ENCODE measurements at places on chromosomes 2 and 18.

GRCh38 chr2:101976891-101977290, 14.9 kb upstream of the IL1R2 start:
- H3K36me3 ChIP-seq, result no peaks in the 10 kb centered on the region
- H3K4me1 ChIP-seq, result no peaks in the 10 kb centered on the region
- no peaks in the 10 kb centered on the region for H3K27me3 ChIP-seq
- H3K27ac ChIP-seq, result no peak overlapping the region
- DNase-seq, result no peak
- H3K4me3 ChIP-seq, result no peak overlapping the region

GRCh38 chr18:23825496-23825895, 136.2 kb downstream of the LAMA3 start:
- no peaks in the 10 kb centered on the region for H3K36me3 ChIP-seq
- H3K4me1 ChIP-seq, result peaks cover 11% of the 10 kb centered on the region
- no peak overlapping the region for H3K4me3 ChIP-seq

DNA sequence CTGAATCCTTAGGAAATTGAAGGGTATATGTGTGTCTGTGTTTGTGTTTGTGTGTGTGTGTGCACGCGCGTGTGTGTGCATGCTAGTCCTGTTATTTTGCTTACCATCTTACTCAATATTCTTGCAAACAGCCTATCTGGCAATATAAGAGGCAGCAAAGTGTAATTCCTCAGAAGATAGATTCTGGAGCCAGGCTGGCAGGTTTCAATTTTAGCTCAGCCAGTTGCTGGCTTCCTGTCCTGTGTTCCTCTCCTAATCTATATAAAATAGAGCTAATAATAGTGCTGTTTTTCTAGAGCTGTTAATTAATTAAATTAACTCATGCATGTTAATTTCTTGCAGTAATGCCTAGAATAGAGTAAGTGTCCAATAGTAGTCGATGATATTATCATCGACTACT, 256.2 kb downstream of the PIK3C3 start:
- no peak for DNase-seq
- H3K36me3 ChIP-seq, result no peaks in the 10 kb centered on the region
- no peaks in the 10 kb centered on the region for H3K4me1 ChIP-seq
- no peak overlapping the region for H3K4me3 ChIP-seq

- no peak for DNase-seq
- H3K4me1 ChIP-seq, result no peaks in the 10 kb centered on the region
- H3K27ac ChIP-seq, result no peak overlapping the region
- no peaks in the 10 kb centered on the region for H3K36me3 ChIP-seq
These were observed 8.5 kb upstream of the CAVIN2 start for GRCh38 chr2:191855382-191855781.

DNA sequence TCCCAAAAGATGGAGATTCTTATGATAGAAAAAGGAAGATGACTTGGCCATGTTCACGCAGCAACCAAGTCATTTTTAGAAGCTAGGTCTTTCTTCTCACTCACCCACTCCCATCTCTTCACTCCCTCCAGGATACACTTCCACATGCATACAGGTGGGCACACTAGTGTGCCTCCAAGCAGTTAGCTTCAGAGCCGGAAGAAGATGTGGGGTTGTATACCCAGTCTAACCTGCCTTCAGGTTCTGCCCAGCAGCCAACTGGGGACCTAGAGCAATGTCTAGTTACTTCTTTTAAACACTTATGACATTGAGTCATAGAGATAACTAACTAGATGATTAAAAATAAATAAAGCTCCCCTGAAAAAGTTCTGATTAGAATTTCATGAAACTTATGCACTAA, 21.8 kb upstream of the TANK start:
- no peak overlapping the region for H3K27ac ChIP-seq
- no peaks in the 10 kb centered on the region for H3K36me3 ChIP-seq
- H3K27me3 ChIP-seq, result no peaks in the 10 kb centered on the region
- peaks cover 21% of the 10 kb centered on the region for H3K4me1 ChIP-seq
- DNase-seq, result no peak

DNA sequence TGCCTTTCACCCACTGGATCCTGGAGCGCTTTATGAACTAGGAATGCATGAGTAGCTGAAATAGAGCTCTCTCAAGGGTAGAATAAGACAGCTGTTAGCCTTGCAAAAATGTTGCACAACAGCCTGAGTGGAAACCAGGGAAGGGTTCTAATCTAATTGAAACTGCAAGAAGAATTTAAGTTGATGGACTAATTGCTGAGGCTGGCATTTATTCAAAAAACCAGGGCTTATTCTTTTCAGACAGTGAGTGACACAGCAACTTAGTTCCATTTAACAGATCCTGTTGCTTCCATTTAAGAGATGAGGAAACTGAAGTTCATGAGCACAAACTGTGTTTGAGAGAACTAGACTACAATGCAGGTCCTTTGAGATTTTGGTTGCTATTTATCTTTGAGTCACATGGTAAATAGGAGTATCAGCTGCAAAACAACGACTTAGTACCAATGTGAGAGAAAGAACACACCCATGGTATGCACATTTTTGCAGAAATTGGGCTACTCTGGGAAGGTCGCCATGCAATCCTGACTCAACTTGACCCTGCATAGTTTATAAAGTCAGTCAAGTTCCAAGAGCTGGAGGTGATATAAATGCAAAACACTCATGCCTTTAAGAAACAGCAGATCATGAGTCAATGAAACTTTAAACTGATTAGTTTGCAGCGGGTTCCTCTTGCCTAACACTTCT, 76.4 kb upstream of the PARD3B start:
- no peak for DNase-seq
- H3K36me3 ChIP-seq, result no peaks in the 10 kb centered on the region
- H3K4me1 ChIP-seq, result peaks cover 9% of the 10 kb centered on the region
- no peak overlapping the region for H3K4me3 ChIP-seq
- no peaks in the 10 kb centered on the region for H3K27me3 ChIP-seq

DNA sequence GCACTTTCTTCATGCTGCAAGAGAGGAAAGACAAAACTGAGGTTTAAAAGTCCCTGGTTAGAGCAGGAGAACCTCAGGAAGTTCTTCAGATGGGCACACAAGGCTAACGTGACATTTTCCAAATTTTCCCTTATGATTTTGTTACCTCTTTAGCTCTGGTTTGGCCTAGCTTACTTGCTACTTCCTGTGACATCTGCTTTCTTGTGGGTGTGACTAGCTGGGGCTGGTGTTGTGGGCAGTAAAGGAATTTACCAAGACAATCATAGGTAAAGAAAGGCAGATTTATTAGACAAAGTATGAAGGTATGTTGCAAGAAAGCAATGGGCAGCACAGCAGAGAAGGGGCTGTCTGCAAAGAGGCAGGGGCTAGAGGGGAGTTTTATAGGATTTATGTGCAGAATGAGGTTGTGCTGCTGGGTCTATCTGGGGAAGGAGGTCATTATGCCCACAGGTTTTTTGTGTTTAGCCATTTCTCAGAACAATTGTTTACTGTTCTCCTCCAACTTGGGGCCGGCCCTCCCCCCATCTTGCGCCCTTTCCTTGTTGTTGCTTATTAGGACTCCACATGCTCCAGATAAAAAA, 6.7 kb upstream of the TNP1 start:
- no peak overlapping the region for H3K4me3 ChIP-seq
- no peak for DNase-seq
- H3K27ac ChIP-seq, result no peak overlapping the region
- no peaks in the 10 kb centered on the region for H3K27me3 ChIP-seq

GRCh38 chr2:216281876-216282275, 90.4 kb downstream of the MARCHF4 start:
- peaks cover 8% of the 10 kb centered on the region for H3K4me1 ChIP-seq
- H3K27me3 ChIP-seq, result no peaks in the 10 kb centered on the region
- DNase-seq, result no peak
- no peak overlapping the region for H3K27ac ChIP-seq
- H3K36me3 ChIP-seq, result no peaks in the 10 kb centered on the region
- H3K4me3 ChIP-seq, result no peak overlapping the region

- no peaks in the 10 kb centered on the region for H3K27me3 ChIP-seq
- no peak overlapping the region for H3K27ac ChIP-seq
- no peaks in the 10 kb centered on the region for H3K36me3 ChIP-seq
- DNase-seq, result no peak
- H3K4me1 ChIP-seq, result no peaks in the 10 kb centered on the region
These were observed 19.6 kb downstream of the AQP12A start for GRCh38 chr2:240711296-240711695.

DNA sequence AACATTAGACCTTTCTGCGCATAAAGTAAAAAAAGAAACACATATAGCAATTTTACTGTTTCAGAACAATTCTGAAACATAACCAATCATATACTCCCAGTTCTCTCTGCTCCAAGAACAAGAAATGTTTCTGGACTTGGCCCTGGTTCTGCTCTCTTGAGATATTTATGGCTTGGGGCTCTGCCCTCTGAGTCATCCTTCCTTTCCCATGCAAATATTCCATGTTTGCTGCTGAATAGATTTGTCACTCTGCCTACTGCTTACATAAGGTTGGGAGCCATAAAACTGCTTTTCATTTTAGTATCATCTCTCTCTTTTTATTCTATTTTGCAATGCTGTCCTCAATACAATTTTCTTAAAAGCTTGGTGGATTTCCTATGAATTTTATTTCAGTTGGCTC, 499.6 kb upstream of the ACVR2A start:
- no peaks in the 10 kb centered on the region for H3K36me3 ChIP-seq
- no peaks in the 10 kb centered on the region for H3K4me1 ChIP-seq
- DNase-seq, result peak; percentile 11
- H3K4me3 ChIP-seq, result no peak overlapping the region
- no peak overlapping the region for H3K27ac ChIP-seq
- no peaks in the 10 kb centered on the region for H3K27me3 ChIP-seq

- no peaks in the 10 kb centered on the region for H3K36me3 ChIP-seq
- H3K27me3 ChIP-seq, result no peaks in the 10 kb centered on the region
- H3K4me3 ChIP-seq, result no peak overlapping the region
These were observed 480.8 kb upstream of the KLHL29 start for GRCh38 chr2:22904126-22904684.

GRCh38 chr18:67514901-67515540, 1.5 kb downstream of the DSEL start:
- peak overlapping the region; percentile 66 for H3K4me3 ChIP-seq
- peaks cover 15% of the 10 kb centered on the region for H3K4me1 ChIP-seq
- no peaks in the 10 kb centered on the region for H3K36me3 ChIP-seq
- no peak overlapping the region for H3K27ac ChIP-seq
- H3K27me3 ChIP-seq, result no peaks in the 10 kb centered on the region
- no peak for DNase-seq

- no peak overlapping the region for H3K4me3 ChIP-seq
- no peak overlapping the region for H3K27ac ChIP-seq
- no peak for DNase-seq
- no peaks in the 10 kb centered on the region for H3K4me1 ChIP-seq
- H3K36me3 ChIP-seq, result no peaks in the 10 kb centered on the region
These were observed 247.7 kb upstream of the REV1 start for GRCh38 chr2:99737537-99737936.

DNA sequence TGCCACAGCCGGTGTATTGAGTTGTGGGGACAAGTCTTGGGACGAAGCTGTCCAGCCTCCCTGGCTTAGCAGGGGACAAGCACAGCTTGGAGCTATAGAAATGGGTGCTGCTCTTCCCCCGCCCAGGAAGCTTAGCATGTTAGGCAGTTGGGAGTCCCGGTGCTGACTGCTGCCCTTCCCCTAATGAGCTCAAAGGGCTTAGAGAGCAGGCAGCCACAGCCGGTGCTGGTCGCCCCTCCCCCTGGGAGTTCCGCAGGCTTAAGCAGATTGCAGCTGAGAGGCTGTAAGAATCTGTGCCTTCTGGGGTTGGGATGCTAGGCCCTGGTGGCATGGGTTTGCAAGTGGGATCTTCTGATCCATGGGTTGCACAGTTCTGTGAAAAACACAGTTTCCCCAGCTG, 237.3 kb downstream of the DCDC2C start:
- H3K4me1 ChIP-seq, result no peaks in the 10 kb centered on the region
- no peak overlapping the region for H3K27ac ChIP-seq
- no peak overlapping the region for H3K4me3 ChIP-seq
- DNase-seq, result no peak

DNA sequence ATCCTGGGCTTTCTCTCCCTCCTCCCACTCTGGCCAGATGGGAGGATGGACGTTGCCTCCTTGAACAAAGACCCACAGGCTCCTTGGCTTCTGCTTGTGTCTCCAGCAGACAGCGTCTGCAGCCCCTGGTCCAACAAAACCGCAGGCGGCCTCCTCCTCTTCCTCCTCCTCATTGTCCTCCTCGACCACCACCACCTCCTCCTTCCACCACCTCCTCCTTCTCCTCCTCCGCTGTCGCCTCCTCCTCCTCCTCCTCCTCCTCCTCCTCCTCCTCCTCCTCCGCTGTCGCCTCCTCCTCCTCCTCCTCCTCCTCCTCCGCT, 45.7 kb upstream of the ALPP start:
- H3K4me1 ChIP-seq, result no peaks in the 10 kb centered on the region
- DNase-seq, result no peak
- no peak overlapping the region for H3K4me3 ChIP-seq
- no peaks in the 10 kb centered on the region for H3K36me3 ChIP-seq

- H3K36me3 ChIP-seq, result no peaks in the 10 kb centered on the region
- H3K27ac ChIP-seq, result peak overlapping the region; percentile 34
- no peaks in the 10 kb centered on the region for H3K27me3 ChIP-seq
- no peaks in the 10 kb centered on the region for H3K4me1 ChIP-seq
- DNase-seq, result no peak
These were observed 295.3 kb upstream of the COL3A1 start for GRCh38 chr2:188678882-188679281.

DNA sequence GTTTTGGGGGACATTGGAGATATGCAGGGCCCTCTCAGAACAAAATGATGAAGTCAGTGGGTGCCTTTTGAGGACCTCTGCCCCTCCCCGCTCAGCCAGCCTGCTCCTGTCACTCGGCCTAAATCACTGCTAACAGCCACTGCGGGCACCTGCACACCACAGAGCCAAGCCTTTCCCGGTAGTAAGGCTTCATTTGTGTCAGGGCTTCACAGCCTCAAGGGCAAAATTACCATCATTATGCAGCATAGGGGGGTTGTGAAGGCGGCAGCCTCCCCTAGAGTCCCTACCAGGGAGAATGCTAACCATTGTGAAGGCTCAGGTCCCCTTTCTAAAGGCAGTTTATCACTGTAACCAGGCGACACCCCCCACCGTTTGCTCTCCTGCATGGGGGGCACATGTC, 519.8 kb upstream of the MYT1L start:
- no peaks in the 10 kb centered on the region for H3K36me3 ChIP-seq
- H3K4me1 ChIP-seq, result no peaks in the 10 kb centered on the region
- no peak overlapping the region for H3K27ac ChIP-seq
- H3K4me3 ChIP-seq, result no peak overlapping the region
- no peaks in the 10 kb centered on the region for H3K27me3 ChIP-seq
- no peak for DNase-seq
